Omental fat pad (tissue), 4 donors: ENCODE measurements at places on chromosomes 3 and 15. TPM values are rescaled to one million over a fixed set of nuclear protein-coding genes. Genes with fewer than 3 reads are reported as not detected.

GALK2 gene
- total RNA-seq = 35.5 TPM

IREB2 gene
- total RNA-seq = 24.0 TPM

NECTIN3 gene
- total RNA-seq = 29.6 TPM

MAGEF1 gene
- 14.7 TPM for total RNA-seq

RHCG gene
- total RNA-seq = 0.46 TPM

TRIM59 gene
- 0.32 TPM for total RNA-seq

FAM43A gene
- 19.1 TPM for total RNA-seq

LRRC15 gene
- 0.37 TPM for total RNA-seq

SAMMSON gene
- total RNA-seq = not detected
